ENCODE measurements at places on chromosomes 6 and 20.

DNA sequence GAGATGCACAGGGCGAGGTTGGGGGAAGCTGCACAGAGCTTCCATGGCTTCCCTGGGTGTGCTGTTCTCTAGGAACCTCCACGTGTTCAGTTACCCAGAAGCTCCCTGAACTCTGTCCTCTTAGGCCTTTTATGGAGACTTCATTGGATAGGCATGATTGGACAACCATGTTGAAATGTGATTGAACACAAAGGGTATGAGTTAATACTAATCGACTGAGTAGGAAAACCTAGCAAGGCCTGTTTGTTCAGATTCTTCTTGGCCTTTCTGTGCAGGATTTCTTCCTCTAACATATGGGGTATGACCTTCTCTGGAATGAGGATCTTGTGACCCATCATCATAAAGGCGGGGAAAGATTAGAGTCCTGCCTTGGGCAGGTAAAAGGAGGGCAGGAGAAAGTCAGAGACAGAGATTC is 70.7 kb upstream of the SMIM29 start:
- DNase-seq, result no peak

GRCh38 chr6:107806691-107807090 is 17.4 kb downstream of the SCML4 start:
- no peak for DNase-seq

GRCh38 chr6:34697904-34698559 is 1.5 kb upstream of the ILRUN start:
- peak; percentile 21 for DNase-seq

- DNase-seq, result no peak
These were observed 56.4 kb downstream of the ZMYND8 start for GRCh38 chr20:47300071-47300470.

DNA sequence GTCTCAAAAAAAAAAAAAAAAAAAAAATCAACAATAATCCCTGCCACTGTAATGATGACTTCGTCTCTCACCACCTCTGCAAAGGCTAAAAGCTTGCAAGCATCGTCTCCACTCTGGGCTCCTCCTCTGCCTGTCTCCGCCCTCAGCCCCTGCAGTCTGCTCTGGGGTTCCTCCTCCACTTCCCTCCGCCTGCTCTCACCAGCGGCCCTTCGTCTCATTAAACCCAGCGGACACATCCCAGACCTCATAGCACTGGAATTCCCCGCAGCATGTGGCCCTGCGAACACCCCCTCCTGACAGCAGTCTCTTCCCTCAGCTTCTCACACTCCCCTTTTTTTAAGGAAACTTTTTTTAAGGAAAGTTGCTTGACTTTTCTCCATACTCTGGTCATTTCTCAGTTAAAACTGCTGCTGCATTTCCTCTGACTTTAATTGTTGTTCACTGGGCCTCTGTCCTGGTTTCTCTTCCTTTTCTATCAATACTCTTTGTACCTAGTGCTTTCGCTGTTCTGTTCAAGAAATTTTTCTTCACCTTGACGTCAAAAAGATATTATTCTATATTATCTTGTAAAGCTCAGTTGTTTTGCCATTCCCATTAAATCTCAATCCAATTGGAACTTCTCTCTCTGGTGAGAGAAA is 70.9 kb upstream of the PLEKHG1 start:
- DNase-seq, result no peak

- no peak for DNase-seq
These were observed 472.1 kb upstream of the MARCKS start for GRCh38 chr6:113385020-113385431.

DNA sequence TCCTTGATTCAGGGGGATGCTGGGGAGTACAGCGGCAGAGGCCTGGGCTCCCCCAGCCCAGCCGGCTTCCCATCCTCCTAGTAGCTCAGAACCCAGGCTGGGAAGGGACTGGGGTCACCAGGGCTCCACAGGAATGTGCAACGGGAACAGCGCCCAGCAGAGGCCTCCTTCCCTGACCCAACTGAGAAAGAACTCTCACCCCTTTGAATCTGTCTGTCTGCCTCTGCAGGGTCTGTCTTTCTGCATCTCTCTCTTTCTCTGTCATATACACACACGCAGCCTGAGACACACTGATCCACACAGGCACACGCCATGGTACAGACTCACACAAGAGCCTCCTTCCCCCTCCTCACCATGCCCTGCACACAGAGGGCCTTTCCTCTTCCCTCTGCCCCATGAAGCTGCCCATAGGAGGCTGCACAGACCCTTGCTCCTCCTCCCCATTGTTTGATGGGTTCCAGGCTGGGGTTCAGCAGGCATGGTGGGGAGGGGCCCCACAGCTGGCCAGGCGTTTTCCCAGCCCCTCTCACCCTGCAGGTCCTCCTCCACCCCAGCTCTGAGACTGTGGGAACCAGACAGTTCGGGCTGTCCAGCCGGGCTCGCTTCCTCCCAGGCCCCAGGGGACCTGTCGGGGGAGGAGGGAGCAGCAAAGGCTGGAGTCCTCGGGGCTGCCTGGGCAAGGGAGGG is 2.8 kb downstream of the FOXS1 start:
- no peak for DNase-seq

GRCh38 chr6:134421501-134421900 is 103.6 kb upstream of the SGK1 start:
- DNase-seq, result no peak

DNA sequence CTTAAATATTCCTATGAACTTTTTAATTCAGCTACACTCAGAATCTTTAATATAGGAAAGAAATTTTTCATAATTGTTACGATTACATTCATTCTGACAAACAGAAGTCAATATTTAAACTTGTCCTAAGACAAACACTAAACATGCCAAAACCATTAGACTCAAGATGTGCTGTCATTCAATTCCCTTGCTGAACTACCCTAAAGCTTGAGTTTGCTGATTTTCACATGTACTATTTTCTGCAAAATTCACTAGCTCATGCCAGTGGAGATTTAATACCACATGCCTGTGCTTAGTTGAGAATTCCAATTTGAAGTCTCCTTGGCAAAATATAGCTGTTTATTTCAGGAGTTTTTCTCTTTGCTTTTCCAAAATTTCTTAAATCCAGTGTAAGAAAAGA is 448.0 kb downstream of the COL12A1 start:
- no peak for DNase-seq

GRCh38 chr20:62420846-62421715 is 6.3 kb downstream of the RBBP8NL start:
- no peak for DNase-seq

- DNase-seq, result no peak
These were observed 2.9 kb downstream of the KIF25 start for GRCh38 chr6:168000198-168001028.

All from activated CD4-positive, alpha-beta T cell treated with anti-CD3 and anti-CD28 coated beads, Interleukin-2, amount 50 U/mL, for 16 hours (primary cell).